Left renal pelvis (tissue), 4 donors: ENCODE measurements at places on chromosomes 4 and X. TPM values are rescaled to one million over a fixed set of nuclear protein-coding genes. Genes with fewer than 3 reads are reported as not detected.

Gene EPHA5
- 0.27 TPM for polyA plus RNA-seq

Gene BLTP1
- polyA plus RNA-seq = 69.1 TPM

Gene TAF7L
- 0.85 TPM for polyA plus RNA-seq

Gene FGB
- polyA plus RNA-seq = 5.5 TPM

Gene CWH43
- polyA plus RNA-seq = 7.4 TPM

Gene SPANXA2
- polyA plus RNA-seq = not detected

Gene VCX
- 0.50 TPM for polyA plus RNA-seq

GRCh38 chr4:41661442-41662076 is 87.0 kb downstream of the PHOX2B start:
- no peak for DNase-seq

DNA sequence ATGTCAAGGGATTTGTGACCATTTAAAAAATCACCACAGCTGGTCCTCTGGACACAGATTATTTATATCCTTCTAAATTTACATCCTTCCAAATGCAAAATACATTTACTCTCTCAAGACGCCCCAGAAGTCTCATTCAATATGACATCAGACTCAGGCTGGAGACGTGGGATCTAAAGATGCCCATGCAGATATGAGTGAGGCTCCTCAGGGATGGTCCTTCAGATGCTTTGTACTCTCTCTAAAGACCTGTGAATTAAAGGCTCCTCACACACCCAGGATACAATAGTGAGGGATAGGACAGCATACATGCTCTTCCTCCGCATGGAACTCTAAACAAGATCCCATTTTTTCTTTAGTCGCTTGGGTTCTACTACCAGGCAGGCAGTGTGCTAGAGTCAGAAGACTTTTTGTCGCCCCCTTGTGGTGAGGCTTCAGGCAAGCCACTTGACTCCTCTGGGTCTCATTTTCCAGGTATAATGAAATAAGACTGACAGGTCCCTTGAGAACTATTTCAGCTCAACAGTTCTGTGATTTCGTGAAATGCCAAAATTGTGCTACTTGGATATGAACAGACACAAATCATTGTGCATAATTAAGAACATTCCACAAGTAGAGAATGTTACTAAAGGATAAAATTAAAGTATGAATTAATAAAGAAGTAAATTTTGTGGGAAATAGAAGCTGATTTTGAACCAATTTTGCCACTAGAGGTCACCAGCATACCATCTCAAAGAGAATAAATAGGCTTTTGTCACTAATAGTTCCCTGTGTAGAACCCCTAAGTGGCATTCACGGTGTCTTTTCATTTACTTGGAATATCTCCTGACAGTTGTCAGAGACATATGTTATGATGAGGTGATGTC is 13.7 kb upstream of the SCOC start:
- no peak for DNase-seq

DNA sequence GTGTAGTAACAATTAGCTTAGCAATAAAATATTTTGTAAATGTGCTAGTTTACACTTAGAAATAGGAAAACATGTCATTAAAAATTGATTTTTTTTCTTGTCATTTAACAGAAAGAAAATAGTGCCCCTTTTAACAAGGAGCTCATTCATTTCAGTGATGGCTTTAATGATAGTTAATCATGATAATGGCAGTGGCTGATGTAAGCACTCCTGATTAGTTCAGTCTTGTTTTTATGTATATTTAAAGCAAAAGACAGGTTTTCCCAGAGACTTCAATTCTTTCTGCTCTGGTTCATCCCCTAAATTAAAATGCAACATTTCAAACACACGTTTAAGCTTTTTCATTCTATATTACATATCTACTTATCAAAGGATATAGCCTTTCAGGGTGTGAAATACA is 1039.5 kb upstream of the PCDH7 start:
- no peak for DNase-seq

GRCh38 chr4:26729027-26729426 is 131.6 kb upstream of the STIM2 start:
- DNase-seq = no peak

DNA sequence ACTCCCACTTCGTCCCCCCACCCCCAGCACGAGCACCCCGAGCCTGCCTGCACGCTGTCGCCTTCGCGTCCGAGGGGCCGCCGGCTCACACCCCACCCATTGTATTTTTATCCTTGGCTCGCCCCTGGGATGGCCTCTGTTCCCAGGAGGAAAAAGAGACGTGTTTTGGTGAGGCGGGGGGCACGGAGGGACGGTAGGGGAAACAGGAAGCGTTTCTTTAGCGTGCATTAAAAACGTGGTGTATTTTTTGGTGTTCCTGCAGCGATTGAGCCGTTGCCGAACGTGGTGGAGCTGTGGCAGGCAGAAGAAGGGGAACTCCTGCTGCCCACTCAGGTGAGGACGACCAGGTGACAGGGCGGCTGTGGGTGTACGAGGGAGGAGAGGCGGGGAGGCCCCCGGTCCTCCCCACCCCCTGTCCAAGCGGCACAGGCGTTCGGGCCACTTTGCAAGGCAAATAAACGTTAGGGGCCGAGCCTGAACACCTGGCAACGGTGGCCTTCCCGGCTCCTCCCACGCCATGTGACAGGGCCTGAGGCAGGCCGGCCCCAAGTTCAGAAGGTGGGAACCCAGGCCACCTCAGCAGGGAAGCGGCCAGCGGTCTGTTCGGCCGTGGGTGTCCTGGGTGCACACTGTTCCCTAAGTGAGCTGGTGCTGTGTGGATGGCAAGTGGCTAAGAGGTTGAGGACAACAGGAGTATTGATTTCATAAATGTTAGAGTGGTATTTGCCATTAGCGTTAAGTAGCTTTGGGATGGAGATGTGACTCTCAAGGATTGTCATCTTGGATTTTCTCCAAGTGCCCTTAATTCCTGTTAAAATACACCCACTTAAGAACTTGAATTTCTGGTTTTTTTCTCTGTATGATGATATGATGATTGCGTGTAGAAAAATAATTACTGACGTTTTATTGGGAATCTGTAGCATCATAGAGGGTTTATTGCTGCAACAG is 1.1 kb downstream of the TMEM131L start:
- no peak for DNase-seq

DNA sequence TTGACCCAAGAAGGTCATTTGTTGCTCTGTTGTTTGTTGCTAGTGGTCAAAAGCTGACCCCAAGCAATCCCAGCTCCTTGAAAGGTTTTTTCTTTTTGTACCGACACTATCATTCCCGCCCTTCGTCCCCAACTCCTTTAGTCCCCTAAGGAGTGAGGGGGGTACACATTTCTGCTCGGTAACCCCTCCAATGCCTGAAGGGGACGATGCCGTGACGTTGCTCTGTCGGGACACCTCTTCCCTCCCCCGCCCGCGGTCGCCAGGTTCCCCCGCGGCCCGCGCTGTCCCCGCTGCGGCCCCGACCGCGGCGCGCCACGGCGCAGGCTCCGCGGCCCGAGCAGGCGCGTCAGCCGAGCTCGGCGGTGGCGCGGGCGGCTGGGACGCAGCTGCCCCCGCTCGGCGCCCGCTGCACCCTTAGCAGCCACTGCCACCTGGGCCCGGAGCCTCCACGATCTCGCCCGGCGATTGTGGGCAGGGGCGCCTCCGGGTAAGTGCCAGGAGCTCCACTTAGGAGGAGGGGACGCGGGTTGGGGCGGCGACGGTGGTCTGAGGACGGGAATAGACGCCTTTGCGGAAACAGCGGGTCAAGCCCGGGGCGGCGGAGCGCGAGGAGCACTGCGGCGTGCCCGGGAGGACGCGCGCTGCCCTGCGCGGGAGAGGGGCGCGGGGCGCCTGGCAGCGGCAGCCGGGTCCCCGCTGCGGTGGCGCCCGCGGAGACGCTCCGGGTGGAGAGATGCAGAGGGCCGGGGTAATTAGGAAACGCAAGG is at the start of gene GLRB:
GLRB (plus strand) TSS at position 340 of the 767 bp plus-strand sequence. CDS start 1,875 bp downstream, outside the sequence.
- peak; percentile 16 for DNase-seq

DNA sequence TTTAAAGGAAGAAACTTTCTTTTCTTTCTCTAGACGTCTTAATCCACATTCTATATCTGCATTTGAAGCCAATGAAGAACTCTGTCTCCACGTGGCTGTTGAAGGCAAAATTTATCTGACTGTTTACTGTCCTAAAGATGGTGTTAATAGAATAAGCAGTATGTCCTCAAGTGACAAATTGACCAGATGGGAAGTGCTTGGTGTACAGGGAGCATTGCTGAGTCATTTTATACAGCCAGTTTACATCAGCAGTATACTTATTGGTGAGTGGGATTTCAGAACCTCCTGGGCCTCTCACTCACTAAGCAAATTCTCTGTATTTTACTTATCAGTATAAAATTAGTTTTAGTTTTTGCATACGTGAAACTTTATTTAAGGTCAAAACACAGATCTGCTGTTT is 33.7 kb downstream of the ADAD1 start:
- no peak for DNase-seq

GRCh38 chr4:76984127-76984526 is 34.6 kb downstream of the SEPTIN11 start:
- no peak for DNase-seq

GRCh38 chrX:31228909-31229308 is 157.1 kb upstream of the FTHL17 start:
- no peak for DNase-seq

DNA sequence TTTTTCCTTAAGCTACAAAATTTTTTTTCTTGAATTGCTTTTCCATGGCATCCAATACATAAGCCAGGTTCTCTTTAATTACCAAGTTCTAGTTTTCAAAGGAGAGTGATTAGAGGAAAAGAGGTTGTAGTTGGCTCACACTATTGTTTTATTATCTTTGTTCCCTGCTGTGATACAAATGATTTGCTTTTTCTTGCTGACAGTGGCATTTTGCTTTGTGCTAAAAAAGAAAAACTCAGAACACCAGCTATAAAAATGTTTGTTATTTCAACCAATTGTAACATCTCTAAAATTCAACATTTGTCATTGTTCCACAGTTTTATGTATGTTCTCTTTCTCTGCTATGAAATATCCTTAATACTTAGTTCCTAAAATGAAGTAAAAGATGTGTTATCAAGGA is 1817.2 kb downstream of the STIM2 start:
- DNase-seq = no peak

GRCh38 chr4:100986360-100986868 is 360.9 kb downstream of the PPP3CA start:
- peak; percentile 5 for DNase-seq

- no peak for DNase-seq
These were observed 7.4 kb downstream of the AFF1 start for GRCh38 chr4:86942185-86942666.

DNA sequence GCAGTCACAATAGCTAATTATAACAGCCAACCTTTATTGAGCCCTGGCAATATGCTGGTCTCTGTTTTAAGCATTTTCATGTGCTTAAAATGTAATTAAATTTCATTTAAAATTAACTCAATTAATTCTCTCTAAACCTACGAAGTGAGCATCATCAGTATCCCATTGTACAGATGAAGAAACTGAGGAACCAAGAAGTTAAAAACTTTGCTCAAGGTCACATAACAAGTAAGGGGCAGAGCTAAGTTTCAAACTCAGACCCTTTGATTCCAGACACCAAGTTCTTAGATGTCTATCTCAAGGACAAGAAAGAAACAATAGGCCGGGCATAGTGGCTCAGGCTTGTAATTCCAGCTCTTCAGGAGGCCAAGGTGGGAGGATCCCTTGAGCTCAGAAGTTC is 55.9 kb upstream of the NFKB1 start:
- no peak for DNase-seq

GRCh38 chr4:101269682-101270081 is 77.6 kb downstream of the PPP3CA start:
- no peak for DNase-seq

- DNase-seq = no peak
These were observed 106.5 kb downstream of the FAM193A start for GRCh38 chr4:2642968-2643367.

DNA sequence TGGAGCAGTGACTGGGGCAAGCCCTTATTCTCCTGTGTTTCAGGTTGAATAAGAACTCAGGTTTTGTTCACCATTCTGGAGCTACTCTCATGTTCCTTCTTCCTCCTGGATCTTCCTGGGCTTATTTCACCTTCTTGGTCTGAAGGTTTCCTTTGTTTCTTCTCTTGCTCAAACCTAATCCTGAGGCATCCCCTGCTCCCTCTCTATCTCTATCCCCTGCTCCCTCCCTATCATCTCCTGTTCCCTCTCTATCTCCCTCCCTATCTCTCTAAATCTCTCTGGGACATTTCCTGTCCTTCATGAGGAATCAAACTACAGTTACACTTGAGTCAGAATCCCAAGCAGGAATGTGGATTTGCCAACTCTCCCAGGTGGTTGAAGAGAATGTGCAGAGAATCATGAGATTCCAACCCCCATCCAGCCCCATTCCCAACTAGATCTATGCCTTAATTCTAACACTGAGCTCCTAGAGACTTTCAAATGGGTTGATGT is 134.9 kb upstream of the ZIC3 start:
- DNase-seq = no peak

DNA sequence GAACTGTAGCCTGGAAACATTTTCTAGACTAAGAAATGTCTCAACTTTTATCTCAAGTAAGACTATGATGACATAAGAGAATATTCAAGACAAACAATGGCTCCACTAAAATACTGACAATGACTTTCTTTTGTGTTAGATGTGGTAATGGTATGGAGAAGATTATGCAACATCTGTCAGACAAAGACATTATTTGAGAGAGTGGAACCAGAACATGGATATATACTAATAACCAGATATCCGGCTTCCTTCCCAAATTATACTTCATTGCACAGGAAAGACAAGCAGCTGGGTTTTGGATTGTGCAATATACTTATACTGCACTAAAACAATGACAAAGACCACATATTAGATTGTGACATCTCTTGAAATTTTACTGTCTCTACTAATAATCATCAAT is 290.8 kb upstream of the GIMD1 start:
- no peak for DNase-seq

GRCh38 chr4:122928930-122929329 is 6.5 kb upstream of the NUDT6 start:
- DNase-seq = no peak

DNA sequence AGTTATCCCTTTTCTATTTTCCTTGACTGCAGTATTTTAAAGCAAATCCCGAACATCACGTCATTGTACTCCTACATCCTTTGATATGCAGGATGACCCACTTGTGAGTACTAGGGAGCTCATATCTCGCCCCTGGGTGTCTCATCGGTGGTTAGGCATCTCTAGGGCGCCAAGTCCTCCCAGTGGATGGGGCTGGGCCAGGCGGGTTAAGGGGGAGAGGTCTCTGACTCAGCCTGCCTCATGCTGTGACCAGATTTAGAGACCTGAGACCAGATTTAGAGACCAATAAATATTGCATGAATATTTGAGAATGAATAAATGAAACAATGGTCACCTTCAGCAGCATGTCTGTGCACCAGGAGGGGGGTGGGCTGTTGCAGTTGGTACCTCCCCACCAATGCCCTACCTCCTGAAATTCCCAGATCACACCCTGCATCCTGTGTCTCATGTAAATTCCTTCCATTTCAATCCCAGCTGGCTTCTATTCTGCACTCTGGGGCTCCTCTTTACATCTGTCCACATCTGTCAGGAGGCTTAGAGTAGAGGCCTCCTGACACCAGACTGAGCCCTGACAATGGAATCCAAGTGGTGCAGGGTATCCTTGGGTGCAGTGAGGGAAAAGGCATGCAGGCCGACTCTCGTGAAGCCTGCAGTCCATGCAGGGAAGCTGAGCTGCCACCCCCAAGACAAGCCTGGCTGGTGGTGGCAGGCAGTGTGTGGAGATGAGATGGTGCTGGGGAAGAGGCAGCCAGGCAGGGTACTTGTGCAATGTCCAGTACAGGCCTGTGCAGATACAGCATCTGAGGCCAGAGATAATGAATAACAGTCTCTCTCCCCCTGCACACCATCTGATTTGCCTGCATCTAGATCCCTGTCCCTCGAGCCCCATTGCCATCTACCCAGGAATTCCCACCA is 5.2 kb downstream of the APLN start:
- DNase-seq = no peak
